ENCODE measurements at places on chromosomes 1 and 21.

GRCh38 chr21:14741256-14741655 is 195.1 kb upstream of the SAMSN1 start:
- DNase-seq: no peak

DNA sequence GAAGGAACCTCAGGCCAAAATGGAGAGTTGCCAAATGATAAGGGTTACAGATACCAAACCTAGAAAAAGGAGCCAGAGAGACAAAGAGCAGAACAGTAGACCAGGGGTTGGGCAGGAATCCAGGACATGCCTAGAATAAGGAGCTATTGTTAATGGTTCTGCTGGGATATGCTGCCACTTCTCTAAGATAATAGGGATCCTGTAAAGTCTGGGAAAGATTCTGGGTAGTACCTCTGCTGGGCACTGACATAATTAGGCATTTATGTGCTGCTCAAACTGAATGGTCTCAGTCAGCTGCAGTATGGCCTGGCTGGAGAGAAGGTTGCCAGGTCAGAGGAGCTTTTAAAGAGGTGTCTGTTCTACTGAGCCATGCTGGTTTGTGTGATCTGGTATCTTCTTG is 19.9 kb upstream of the NRIP1 start:
- no peak for DNase-seq

GRCh38 chr1:205764578-205764977 is 10.7 kb downstream of the RAB29 start:
- DNase-seq: no peak

GRCh38 chr21:38843806-38844503 is 38.2 kb downstream of the ETS2 start:
- no peak for DNase-seq

DNA sequence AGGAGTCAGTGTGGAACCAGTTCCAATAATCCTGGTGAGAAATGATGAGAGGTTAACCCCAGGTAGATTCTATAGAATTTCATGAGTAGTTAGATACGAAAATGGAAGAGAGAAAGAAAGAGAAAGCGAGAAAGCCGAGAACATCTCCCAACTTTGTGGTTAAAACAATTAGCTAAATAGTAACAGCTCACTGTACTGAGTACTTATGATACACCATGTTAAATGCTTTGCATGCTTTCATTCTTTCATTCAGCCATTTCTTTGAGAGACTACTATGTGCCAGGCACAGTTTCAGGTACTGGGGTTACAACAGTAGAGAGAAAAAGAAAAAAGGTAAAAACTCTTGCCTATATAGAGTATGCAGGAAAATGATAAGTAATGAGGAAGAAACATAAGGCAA is 109.7 kb upstream of the SYT6 start:
- DNase-seq: no peak

GRCh38 chr1:79128722-79129121 is 122.2 kb upstream of the ADGRL4 start:
- no peak for DNase-seq

DNA sequence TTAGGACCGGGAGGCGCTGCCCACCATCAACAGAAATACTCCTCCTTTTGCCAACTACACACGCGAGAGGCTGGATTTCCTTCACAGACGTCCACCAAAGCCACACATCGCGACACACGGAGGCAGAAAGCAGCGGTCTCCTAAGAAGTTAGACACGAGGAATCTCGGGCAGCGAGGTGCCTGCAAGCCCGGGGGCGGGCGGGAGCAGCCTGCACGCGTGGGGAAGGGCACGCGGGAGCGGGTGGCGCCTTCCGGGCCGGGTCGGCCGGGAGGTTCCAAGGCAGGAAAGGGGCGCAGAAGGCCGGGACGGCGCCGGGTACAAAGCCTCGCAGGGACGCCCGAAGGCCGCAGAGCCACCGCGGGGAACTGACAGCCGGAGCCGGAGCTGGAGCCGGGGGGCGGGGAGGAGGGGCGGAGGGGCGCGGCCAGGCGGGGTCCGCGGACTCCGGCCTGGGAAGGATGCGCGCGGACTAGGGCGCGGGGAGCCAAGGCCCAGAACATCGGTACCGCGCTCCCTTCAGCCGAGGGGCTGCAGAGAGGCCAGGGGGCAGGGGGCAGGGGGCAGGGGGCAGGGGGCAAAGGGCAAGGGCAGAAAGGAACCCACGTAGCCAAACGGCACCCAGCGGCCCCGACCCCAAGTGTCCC is 722 bp downstream of the NPHP4 start:
- DNase-seq: no peak

GRCh38 chr21:34187935-34188334 is 114.6 kb downstream of the MRPS6 start:
- DNase-seq: no peak

GRCh38 chr1:99994496-99994895 is 24.7 kb downstream of the SLC35A3 start:
- DNase-seq: no peak

GRCh38 chr1:41277371-41277975 is 35.4 kb upstream of the SCMH1 start:
- no peak for DNase-seq
